Right renal cortex interstitium (tissue), 3 donors: ENCODE measurements at places on chromosomes 4 and X. TPM values are rescaled to one million over a fixed set of nuclear protein-coding genes. Genes with fewer than 3 reads are reported as not detected.

- DNase-seq: peak; percentile 9
Measured at GRCh38 chrX:138756234-138756633, 44.7 kb upstream of the FGF13 start.

Gene ARSJ
- 14.9 TPM for polyA plus RNA-seq

Gene TSPAN7
- 55.8 TPM for polyA plus RNA-seq

GRCh38 chr4:6746721-6747293, 30.8 kb downstream of the BLOC1S4 start:
- DNase-seq: peak; percentile 23

Gene FAM133A
- polyA plus RNA-seq: 0.04 TPM
